ENCODE measurements at places on chromosomes 11 and 22. TPM values are rescaled to one million over a fixed set of nuclear protein-coding genes. Genes with fewer than 3 reads are reported as not detected.

The TXNRD2 gene
- 19.0 TPM for total RNA-seq

The B3GAT1 gene
- total RNA-seq, result 0.39 TPM

The MIAT gene
- 37.9 TPM for total RNA-seq

The TMEM123 gene
- total RNA-seq, result 206 TPM

The PNPLA3 gene
- 1.6 TPM for total RNA-seq

The USP35 gene
- total RNA-seq, result 11.8 TPM

The GLYAT gene
- not detected for total RNA-seq

The TRIM44 gene
- total RNA-seq, result 27.6 TPM

The DHCR7 gene
- total RNA-seq, result 106 TPM

The TMEM132A gene
- 2.4 TPM for total RNA-seq

The VPS11 gene
- 23.5 TPM for total RNA-seq

The SYT13 gene
- total RNA-seq, result not detected

The C11orf42 gene
- total RNA-seq, result not detected

The SELENOH gene
- total RNA-seq, result 211 TPM

The TMA7B gene
- total RNA-seq, result 1.3 TPM

The OR52N2 gene
- total RNA-seq, result not detected

The APLNR gene
- not detected for total RNA-seq
